NCI-H1048 (cell line): ENCODE measurements at places on chromosomes 3 and 15.

- no peak for DNase-seq
These were observed 19.6 kb upstream of the CHMP2B start for GRCh38 chr3:87207460-87207859.

DNA sequence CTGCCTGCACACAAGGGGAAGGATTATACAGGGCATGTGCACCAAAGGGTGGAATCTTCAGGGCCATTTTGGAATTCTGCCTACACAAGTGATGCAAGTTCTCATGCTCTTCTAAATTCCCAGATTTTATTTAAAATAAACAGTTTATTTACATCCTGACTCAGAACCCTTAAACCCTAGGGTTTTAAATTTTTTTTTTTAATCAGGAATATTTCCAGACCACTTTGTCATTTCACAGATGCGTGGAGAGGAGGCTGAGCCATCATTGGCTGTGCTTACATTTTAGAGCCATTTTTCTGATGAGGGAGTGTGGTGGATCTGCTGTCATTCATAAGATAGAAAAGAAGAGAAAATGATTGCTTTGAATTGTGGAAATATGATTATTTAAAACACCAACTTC is 65.2 kb upstream of the MNS1 start:
- DNase-seq, result no peak

- DNase-seq, result no peak
These were observed 969 bp upstream of the BSN start for GRCh38 chr3:49553324-49553691.

DNA sequence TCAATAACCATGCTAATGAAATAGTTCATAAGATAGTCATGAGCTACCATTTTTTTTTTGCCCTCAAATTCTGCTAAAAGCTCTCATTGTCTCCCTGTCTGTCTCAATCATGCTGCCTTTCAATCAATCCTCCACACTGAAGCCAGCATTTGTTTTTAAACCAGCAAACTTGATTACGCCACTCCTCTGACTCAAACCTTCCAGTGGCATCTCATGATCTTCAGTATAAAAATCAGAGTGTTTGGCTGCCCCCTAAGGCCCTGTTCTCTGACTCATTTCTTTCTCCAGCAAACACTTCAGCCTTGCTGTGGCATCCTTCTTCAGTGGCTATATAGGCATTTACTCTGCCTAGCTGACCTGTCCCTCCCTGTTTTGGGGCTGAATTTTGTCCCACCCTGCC is 36.0 kb upstream of the EOMES start:
- DNase-seq, result no peak

GRCh38 chr15:90143166-90143655 is 40.9 kb upstream of the IDH2 start:
- no peak for DNase-seq

GRCh38 chr3:151305060-151305774 is 11.4 kb downstream of the GPR87 start:
- no peak for DNase-seq

DNA sequence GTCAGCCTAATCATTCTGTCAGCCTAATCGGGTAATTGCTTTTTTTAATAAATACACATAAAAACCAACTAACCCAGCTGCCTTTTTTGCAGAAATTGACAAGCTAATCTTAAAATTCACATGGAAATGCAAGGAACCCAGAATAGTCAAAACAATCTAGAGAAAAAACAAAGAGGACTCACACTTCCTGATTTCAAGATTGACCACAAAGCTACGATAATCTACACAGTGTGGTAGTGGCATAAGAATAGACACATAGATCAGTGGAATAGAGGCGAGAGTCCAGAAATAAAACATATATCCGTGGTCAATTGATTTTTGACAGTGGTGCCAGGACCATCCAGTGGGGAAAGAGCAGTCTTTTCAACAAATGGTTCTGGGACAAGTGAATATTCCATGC is 2.4 kb upstream of the C3orf20 start:
- DNase-seq, result no peak

DNA sequence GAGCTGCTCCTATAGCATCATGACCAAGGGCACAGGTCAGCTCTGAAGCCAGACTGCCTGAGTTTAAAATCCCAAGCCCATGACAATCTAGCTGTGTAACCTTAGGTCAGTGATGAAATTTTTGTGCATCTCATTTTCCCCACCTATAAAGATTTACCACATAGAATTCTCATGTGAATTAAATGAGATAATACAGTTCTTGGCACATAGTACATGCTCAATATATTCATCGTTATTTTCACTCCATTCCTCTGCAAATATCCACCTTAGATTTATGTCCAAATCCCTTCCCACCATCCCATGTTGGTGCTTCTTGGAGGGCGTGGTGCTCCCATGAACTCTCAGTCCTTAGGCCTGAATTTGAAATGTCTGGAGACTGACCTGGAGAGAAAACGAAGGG is 300.1 kb downstream of the TLE3 start:
- no peak for DNase-seq

DNA sequence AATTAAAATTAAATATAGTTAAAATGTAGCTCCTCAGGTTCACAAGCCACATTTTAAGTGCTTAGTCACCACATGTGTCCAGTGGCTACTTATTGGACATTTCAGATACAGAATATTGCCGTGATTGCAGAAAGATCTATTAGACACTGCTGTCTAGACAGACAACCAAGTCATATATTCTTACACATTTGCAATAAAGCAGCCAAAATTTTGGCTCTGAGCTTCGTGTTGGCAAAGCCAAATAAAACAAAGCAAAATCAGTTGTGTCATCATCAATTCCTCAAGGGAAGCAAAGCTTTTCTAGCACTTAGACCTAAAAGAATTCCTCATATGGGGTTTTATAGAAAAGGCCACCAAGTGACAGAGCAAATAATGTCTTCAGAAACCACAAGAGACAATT is 193.1 kb upstream of the LPP start:
- DNase-seq, result no peak

DNA sequence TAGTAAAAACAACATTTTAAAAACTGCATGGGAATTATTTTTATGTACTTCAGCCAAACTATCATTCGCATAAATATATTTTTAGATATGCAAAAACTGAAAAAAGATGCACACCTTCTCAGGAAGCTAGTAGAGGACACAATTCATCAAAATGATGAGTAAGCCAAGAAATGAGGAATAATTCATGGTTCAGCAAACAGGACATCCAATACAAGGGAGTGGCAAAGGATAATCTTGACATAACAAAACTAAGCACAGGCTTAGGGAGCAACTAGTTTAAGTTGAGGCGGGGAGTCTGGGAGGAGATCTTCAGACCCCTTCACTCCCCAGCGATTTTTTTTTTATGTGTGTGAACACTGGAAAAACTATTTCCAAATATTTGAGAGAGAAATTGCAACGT is 93.7 kb downstream of the ZNF280D start:
- no peak for DNase-seq

GRCh38 chr3:17301271-17301670 is 416.5 kb downstream of the PLCL2 start:
- no peak for DNase-seq

DNA sequence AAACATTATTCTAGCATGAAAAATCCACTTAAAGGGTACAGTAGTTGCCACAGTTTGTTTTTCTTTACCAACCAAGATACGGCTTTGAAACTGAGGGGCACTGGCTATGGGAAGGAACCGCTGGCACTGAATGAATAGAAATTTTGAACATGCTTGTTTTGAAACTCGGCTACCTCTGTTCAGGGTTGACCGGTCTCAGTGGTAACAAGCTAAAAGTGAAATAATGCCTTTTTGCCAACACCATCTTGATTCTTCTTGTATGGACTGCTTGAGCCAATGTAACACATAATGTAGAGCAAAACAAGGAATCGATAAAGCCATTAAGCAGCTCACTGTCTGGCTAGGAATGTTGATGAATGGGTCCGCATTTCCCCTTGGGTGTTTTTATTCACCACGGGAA is 36.5 kb downstream of the PTPRG start:
- no peak for DNase-seq

DNA sequence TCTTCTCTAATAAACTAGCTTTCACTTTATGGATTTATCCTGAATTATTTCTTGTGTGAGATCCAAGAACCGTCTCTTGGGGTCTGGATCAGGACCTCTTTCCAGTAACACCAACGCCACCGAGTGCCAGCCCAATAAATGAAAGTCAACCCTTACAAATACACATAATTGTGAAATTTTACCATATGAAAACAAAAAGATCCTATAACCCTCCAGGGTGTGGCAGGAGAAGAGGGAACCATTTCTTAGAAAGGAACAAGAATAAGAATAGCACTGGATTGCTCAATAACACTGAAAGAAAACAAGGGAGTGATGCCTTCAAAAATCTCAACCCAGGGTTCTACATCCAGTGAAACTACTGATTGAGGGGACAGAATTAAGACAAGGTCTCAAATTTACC is 51.6 kb upstream of the ACKR4 start:
- no peak for DNase-seq

DNA sequence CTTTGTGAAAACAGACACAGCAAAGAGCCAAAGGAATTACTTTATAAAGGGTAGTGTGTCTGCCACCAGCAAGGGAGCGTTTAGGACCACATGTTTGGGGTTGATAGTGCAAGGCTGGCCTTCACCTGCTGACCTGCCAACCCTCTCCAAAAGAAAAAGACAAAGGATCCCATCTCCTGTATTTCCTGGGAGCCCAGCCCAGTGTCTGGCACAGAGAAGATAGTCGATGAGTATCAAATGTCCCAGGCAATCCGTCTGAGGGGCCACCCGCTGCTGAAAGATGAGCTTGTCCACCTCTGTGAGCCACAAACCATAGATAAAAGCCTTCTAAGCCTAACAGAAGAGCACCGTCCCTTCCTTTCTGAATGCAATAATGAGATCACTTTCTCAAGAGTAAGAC is 154.8 kb upstream of the CTNNB1 start:
- no peak for DNase-seq

- DNase-seq, result no peak
These were observed 921.2 kb downstream of the SQOR start for GRCh38 chr15:46556010-46556409.

DNA sequence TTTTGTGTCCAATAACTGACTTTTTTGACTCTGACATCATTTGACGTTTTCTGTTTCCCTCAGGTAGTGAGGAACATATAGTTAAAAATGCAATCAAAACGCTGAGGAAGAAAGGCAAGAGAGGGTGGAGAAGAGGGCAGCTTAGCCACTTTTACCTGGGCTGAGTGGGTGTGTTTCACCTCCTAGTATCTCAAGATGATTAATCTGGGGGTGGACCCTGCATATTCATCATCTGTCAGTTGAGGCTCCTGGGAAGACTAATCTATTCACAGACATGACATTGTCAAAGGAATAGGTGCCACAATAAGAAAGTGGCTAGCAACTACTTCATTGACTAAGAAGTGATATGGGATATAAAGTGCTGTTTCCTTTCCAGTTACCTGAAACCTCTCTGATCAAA is 331.5 kb upstream of the RARB start:
- DNase-seq, result no peak

DNA sequence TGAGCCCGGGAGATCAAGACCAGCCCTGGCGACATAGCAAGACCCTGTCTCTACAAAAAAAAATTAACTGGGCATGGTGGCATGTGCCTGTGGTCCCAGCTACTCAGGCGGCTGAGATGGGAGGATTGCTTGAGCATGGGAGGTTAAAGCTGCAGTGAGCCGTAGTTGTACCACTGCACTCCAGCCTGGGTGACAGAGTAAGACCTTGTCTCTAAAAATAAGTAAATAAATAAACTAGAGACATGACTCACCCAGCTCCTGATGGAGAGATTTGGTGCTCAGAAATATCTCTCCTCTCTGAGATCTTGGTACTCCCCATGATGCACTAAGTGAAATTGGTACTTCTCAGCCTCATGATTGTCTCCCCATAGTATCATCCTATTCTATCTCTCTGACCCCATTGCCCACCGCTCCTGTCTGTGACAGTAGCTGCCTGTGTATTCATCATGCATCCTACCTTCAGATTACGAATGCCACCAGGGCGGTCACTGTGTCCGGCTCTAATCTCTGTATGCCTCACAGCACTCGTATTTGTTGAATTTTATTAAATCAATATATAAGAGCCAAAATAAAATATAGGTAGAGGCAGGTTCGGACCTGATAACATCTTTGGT is 50.9 kb downstream of the ABHD2 start:
- DNase-seq, result no peak

DNA sequence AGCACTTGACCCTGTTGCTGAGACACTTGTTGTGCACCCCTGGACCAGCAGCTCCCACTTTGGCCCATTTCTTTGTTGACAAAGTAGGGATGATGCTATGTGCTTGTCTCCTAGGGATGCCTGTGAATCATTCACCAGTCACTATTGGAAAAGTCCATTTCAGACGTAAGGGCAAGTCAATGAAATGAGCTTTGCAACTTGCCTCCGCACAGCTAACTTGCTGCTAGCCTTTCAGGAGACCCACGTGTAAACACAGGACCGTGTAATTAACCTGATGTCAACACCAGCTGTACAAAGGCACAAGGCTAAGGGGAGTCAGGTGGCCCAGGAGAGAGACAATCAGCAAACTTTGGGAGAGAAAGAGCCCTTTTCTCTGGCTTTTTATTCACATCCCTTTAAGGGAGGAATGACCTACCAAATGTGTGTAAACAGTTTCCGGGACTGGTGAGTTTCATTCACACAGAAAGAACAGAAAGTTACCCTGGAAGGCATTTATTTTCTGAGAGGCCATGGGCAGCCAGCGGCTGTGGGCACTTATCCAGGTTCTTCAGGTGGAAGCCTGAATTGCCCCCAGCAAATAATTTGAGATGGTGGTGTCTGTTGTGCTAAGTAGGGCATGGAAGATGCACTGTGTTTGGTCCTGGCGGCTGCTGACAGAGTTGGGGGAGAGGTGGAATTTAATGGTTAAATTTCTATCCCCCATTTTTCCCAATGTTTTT is 54.0 kb downstream of the TIPARP start:
- DNase-seq, result no peak

DNA sequence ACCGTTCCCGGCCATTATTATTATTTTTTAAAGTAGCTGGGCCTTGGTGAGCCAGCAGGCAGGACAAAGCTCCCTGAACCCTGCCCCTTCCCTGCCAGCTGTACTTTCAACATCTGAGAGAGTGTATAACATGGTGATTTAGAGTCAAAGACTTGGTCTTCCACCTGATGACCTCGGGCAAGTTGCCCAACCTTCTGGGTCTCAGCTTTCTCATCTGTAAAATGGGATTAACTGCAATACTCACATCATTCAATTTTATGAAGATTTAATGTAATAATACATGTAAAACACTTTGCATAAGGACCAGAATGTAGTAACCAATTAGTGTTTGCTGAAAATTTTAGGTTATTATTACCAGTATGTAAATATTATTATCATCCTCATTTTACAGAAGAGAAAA is 11.9 kb upstream of the TRH start:
- no peak for DNase-seq

DNA sequence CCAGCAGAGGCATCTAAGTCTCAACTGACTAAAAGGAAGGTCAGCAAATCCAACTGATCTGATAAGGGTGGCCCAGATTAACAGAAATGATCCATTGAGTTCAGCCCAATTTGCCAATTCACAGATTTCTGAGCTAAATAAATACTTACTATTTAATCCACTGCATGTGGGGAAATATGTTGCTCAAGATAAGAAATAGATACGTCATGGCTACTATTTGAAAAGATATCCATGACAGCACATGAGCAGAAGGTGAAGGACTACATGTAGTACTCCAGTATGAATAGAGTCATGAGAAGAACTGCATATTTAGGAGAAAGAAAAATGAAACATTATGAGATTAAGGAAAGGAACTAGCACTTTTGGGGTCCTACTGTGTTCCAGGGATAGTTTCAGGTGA is 332.4 kb downstream of the ARPP21 start:
- no peak for DNase-seq

- no peak for DNase-seq
These were observed 82.4 kb downstream of the CCNL1 start for GRCh38 chr3:157077565-157077991.
